ENCODE measurements at places on chromosomes 6 and 20.

DNA sequence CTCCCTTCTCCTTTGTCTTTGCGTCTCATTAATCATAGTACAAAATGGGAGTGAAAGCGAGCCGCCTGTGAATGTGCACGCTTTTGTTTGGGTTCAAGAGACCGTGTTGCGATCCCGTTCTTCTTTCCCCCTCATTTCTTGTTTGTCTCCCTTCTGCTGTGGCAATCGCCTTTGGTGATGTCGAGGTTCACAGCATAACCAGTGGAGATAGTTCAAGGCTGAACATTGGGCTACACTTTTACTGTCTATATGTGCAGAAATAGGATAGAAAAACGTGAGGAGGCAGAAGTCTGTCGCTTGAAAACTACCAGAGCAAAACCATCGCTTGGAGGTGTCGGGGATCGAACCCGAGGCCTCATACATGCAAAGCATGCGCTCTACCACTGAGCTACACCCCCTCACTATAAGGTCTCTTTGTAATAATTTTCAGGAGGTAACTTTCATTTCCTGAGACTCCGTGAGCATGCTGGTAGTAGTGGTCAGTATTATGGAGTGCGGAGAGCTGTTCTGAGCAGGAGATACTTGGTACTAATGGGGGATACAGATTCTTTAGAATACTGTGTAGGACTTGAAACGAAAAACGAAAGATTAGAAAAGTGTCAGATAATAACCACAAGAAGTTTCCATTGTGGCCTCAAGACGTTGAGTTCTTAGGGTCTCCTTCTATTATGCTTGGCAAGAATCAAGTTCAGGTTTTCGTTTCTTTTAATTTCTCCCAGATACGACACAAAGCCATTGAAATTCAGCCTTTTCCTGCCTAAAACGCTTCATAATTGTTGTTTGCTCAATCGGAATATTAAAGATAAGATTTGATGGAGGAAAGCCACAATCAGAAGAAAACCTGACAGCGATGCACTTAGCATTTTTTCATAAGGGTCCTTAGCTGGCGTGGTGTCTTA, 106.6 kb downstream of the TRIM27 start:
- DNase-seq, result no peak

GRCh38 chr6:45655745-45656476, 278.2 kb upstream of the SUPT3H start:
- DNase-seq, result no peak

DNA sequence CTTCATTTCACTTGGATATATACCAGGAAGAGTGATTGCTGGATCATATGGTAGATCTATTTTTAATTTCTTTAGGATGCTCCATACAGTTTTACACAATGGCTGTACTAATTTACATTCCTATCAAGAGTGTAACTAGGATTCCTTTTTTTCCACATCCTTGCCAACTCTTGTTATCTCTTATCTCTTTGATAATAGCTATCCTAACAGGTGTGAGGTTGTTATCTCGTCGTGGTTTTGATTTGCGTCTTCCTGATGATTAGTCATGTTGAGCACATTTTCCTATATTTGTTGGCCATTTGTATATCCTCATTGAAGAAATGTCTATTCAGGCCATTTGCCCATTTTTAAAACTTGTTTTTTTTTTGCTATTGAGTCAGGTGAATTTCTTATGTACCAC, 552.4 kb downstream of the RFPL4B start:
- DNase-seq, result no peak

DNA sequence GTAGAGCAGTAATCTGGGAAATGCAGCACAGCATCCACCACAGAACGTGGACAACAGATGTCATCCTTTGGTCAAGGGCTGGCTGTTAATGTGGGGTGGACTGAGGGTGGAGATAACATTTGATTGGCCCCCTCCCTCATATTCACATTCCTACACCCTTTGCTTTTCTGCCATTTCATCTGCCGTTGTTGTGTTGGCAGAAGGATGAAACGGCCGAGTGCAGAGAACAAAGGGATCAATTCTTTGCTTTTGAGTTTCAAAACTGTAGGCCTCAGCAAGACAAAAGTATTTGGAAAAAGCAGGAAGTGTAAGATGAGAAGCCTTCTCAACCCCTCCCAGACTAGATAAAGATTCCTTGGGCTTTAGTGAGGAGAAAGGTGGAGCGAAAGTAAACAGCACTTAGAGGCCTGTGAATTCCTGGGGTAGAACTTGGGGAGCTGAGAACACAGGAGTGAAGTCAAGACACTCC, 74.2 kb upstream of the PHIP start:
- no peak for DNase-seq

DNA sequence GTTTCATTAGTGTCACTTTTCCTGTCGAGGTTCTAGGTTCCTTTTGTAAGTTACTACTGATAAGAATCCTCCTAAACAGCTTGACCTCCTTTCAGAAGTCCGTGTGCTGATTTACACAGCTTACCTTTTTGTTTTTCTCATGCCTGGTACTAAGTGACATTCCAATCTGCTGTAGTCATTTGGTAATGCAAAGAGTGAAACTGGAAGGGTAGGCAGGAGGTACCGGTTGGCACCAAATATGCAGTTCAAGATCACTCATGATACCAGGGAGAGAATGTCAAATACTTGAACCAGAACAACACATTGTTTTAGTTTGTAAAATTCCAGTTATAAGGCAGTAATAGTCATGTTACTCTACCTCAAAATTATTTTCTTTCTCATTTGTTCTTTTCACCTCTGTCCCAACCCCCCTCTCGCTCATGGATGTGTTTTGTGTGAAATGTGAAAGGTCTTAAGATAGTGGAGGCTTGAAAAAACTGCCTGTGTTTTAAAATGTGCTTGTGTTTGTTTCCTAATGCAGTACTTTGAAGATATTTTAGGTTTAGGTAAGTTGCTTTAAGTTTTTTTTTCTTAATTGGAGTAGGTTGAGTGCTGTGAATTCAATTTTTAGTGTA, 23.2 kb downstream of the AFDN start:
- DNase-seq, result no peak
